ENCODE measurements at places on chromosomes 13 and 19.
A peak's percentile ranks its signal among the peaks of the same experiment; 100 is the strongest.

DNA sequence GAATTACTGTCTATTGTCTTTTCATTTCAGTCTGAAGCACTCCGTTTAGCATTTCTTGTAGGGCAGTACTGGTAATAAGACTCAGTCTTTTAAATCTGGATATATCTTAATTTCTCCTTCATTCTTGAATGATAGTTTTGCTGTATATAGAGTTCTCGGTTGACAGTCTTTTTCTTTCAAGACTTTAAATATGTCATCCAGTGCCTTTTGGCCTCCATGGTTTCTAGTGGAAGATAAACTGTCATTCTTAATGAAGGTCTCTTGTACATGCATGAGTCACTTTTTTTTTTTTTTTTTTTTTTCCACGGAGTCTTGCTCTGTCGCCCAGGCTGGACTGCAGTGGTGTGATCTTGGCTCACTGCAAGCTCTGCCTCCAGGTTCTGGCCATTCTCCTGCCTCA, 27.2 kb upstream of the ZDHHC20 start:
- no peak for DNase-seq

GRCh38 chr13:71039440-71039839, 827.6 kb downstream of the DACH1 start:
- no peak for DNase-seq

- peak; percentile 28 for DNase-seq
Measured at GRCh38 chr19:55451965-55452748, 9.1 kb upstream of the SHISA7 start.

DNA sequence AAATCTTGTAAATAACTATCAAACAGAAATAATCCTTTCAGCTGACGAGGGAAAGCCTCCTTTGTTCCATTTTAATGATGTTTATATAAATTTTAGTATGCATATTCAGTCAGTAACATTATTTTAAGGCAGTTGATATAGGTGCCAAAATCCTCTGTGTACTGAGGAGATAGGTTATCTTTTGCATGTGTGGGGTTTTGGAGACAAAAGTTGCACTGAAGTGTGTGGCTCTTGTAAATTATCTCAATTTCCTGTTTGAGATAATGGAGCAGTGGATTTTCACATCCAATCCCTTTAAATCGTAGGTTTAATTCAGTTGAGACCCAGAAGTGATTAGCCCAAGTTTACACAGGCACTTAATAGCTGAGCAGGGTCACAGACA, 106.6 kb downstream of the RGCC start:
- DNase-seq: no peak

DNA sequence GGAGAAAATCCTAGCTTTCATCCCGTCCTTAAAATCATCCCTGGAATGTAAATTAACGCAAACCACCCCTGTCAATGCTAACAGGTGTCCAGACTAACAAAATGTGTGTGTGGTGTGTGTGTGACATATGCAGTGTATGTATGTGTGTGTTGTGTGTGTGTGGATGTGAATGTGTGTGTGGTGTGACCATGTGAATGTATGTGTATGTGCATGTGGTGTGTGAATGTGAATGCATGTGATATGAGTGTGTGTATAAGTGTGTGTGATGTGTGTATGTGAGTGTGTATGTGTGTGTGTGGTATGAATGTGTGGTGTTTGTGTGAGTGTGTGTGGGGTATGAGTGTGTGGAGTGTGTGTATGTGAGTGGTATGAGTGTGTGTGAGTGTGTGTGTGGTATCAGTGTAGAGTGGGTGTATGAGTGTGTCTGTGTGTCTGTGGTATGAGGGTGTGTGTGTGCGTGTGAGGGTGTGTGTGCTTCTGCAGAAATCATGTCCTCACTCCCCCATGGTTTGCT, 190.8 kb downstream of the TEX29 start:
- DNase-seq: no peak

DNA sequence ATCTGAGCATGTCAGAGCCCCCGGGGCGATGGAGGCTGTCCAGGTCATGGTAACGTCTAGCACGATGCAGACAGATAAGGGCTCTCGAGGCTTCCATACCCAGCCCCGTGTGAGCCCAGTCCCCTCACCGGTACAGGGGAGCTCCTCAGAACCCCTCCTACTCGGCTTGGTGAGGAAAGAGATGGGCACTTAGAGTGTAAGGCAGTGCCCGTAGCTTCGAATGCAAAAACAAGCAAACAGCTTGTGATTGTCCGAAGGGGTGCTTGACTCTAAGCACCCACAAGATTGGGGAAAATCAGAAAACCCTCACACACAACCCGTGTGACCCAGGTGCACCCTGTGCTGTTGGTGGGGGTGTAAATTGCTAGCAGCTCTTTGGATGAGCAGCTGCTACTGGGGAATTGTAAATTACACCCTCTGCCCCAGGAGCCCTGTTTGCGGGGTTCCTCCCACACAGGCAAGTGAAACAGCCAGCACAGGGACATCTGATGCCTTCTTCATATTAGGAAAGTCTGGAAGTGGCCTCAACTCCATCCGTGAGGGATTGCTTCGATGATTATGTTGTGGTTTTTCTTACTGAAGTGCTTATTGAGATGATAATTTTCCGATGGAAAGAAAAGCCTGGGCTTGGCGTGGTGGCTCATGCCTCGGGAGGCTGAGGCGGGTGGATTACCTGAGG, 918 bp upstream of the PSPN start:
- DNase-seq: no peak

- DNase-seq: no peak
Measured at GRCh38 chr19:35029737-35030256, 473 bp upstream of the SCN1B start.

- no peak for DNase-seq
Measured at GRCh38 chr13:45796426-45797235, 54.9 kb downstream of the SIAH3 start.

- peak; percentile 13 for DNase-seq
Measured at GRCh38 chr13:108495646-108496361, 133.6 kb upstream of the MYO16 start.

DNA sequence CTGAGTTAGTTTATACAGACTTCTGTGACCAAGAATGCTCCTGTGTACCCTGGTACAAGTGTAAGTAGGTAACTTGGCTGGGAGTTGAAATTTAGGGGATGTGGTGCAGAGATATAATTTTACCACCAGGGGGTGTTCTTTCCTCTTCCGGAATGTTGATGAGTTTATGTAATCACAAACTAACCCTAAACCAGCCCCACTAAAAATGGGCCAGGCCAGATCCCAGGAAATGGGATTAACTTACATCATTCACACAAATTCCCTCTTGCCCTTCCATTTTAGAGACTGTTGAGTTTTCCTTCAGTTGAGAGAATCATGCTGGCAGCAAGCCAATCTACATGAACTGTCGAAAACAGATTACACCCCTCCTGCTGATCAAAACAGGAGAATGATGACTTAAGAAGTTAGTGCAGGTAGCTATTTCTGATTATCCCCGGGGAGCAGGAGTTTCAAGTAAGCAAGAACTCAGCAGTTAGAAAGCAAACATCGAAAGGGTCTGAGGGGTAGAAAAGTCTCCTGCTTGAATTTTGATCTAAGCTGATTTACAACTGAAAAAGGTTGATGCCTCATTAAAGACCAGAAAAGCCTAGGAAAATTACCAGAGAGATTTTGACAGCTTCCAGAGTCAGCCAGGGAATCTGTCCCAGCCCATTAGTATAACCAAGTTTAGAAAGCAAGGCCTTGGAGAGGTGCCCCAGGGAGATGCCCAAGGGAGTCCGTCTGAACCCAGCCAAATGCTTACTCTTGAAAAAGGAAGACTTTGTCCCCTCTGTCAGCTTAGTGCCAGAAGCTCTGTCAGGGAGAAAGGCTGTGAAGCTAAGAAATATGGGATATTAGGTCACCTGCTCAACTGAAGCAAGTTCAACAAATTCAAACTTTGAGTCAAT, 32.3 kb upstream of the MED4 start:
- no peak for DNase-seq

GRCh38 chr13:106565127-106565775, 2.7 kb downstream of the ARGLU1 start:
- no peak for DNase-seq

DNA sequence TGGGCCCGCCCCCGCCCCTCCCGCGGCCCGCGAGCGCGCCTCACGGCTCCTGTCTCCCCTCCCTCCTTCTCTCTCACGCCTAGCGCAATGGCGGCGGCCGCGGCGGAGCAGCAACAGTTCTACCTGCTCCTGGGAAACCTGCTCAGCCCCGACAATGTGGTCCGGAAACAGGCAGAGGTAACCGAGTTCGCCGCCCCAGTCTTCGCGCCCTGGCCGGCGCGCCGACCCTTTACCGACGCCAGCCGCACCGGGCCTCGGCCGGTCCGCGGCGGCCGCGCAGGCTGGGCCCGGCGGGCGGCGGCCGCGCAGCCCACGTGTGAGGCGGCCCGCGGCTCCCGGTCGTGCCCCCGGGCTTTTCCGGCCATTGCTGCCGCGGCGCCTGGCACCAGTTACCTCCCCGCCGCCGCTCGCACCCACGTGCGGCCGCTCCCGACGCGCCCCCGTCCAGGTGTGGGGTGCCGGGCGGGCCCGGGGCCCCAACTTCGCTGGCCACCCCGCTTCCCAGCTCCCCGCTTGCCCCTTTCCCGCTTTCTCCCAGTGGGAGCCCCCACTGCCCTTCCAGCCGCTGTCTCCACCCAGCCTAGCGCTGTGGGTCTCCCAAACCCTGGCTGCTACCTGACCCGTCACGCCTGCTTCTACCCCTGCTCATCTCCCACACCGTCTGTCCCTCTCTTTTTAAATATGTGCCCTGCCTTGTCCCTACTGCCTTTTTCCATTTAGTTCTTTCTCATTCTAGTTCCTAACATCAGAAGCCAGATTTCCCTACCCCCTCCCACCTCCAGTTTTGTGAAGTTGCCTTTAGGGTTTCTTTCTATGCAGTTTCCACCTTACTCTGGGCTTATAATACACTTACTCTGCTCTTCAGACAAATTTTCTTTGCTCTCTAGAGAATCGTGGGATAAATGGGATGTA, 23.4 kb downstream of the IPO5 start:
- DNase-seq: no peak

DNA sequence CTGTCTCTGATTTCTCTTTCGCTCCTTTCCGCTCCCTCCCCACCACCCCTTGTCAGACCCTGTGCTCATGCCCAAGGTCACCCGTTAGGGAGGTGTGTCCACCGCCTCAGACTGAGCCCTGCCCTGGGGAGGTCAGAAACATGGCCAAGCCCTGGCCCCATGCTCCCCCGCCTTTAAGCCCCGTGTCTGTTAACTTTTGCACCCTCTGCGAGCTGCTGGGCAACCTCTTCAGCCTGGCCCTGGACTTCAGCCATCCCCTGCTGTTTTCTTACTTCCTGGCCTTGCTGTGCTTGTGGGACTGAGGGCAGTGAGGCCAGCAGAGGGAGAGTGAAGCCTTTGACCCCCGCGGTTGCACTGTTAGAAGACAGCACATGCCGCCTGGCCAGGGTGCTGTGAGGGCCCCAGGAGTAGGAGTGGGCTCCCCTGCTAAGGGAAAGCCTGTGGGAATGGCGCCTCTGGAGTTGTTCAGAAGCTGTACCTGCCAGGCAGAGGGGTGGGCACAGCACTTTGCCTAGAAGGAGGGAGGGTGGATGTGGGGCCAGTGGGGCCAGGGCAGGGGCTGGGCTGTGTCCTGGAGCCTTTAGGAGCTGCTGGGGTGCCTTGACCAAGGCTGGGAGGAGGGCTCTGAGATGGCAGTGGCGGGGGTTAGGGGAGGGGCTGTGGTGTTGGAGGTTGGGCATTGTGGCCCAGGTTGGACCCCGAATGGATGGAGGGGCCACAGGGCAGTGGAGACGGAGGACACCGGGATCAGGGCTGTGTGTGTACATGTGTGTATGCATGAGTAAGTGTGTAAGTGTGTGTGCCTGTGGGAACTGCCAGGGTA, 7.9 kb downstream of the UPF1 start:
- no peak for DNase-seq

GRCh38 chr13:114115191-114115671, 17.2 kb downstream of the RASA3 start:
- DNase-seq: no peak

DNA sequence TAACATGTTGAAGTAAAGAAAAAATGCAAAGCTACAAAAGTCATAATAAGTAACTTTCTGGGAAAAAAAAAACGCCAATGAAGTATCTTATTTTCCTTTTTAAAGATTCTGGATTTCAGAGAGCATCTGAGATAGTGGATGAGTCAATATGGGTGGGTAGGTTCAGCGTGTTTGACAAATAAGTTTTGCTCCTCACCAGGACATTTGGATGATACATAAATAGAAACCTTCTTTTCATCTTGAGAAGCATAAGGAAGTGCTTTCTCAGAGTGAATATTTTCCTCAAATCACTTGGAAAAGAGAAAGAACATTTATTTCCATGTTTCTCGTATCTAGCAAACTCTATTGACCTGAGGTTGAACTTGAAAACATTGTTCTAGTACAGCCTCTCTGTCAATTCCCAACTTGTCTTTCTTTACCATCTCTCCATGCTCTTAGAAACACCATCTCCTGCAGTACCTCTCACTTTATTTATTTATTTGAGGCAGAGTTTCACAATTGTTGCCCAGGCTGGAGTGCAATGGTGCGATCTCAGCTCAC, 463.2 kb downstream of the KLF5 start:
- no peak for DNase-seq

DNA sequence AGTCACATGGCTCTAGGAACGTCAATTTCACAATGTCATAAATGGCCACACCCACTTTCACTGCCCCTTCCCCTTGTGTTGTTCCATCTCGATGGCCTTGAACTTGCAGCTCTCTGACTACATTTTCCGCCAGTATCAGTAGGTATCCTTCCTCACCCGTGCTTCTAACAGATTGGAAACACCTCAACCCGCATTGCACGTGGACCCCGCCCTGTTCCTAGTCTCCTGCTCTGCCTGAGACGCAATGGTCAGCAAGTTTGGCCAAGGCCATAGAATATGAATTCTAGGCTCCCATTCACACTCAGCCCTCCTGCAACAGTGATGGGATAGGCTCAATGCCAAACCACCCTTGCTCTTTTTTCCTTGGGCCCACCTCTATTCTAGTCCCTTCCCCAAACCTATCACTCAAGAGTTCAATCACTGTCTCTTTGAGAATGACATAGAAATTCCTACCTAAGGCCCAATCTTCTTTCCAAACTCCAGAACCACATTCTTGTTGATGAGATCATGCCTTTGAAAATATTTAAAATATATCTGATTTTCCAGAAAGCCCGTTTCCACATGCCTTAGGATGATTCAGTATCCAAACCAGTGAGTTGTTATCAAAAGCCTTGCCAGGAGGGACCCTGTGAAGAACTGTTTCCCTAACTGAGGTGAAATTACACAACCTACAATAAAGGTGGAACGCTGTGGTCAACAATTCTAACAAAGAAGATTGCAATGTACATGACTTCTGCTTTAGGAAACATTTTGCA, 334.6 kb downstream of the MYO16 start:
- no peak for DNase-seq

- no peak for DNase-seq
Measured at GRCh38 chr19:50702871-50703829, 16.5 kb downstream of the SHANK1 start.

- DNase-seq: no peak
Measured at GRCh38 chr13:112779856-112780604, 90.2 kb downstream of the ATP11A start.
